Effector memory CD4-positive, alpha-beta T cell (primary cell): ENCODE measurements at places on chromosomes 6 and 20.

GRCh38 chr20:41616228-41616627, 1.9 kb downstream of the CHD6 start:
- DNase-seq: no peak

GRCh38 chr6:144181639-144182038, 31.3 kb downstream of the STX11 start:
- no peak for DNase-seq

DNA sequence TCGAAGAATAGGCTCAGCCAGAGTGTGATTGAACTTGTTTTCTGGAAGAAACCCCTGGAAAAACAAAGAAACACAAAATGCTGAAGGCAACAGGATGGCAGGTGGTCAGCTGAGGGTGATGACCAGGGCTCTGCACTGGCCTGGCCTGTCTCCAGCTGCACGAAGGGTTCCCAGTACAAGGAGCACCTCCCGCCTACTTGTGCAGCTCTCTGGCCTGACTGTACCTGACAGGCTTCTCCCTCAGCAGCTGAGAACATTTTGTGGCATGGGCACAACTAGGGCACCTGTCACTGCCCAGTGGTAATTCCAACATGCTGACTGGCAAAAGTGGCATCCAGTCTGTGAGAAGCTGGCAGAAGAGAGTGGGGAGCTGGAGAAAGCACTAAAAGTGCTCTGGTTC, 38.8 kb upstream of the EMILIN3 start:
- no peak for DNase-seq

GRCh38 chr20:8652396-8652795, 416.5 kb upstream of the PLCB4 start:
- no peak for DNase-seq

DNA sequence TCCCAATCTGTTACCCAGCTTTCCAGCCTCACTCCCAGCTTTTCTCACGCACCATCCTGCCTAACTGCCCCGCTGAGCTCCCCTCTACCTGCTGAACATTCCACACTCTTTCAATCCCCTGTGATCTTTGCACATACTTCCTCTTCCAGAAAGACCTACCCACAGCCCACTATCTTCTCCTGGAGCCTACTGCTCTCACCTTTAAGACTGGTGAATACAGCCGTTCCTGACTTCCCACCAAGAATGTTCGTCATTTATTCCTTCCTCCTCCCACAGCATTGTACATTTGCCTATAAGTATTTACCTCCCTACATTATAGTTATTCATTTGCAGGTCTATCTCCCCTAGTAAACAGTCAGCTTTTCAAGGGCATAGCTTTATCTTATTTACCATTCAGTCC, 61.9 kb upstream of the MBOAT1 start:
- DNase-seq: no peak

DNA sequence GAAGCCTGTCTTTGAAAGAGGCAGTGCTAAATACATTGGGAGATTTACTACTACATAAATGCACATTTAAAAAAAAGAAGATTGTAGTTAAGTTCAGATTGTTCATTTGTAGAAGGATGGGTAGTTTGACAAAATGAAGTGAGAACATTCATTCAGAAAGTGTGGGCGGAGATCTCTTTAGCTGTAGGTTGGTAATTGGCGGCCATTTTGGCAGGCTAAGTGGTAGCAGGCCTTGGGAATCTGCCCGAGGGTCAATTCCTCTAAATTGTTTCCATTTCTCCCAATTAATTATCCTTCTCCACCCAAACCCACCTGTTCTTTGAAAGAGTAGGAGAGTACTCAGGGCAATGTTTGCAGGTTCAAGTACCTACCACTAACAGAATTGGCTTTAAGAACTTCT, 17.9 kb downstream of the SOX4 start:
- no peak for DNase-seq

- DNase-seq: peak; percentile 54
Observed at GRCh38 chr20:25750765-25751696, 54.4 kb upstream of the ZNF337 start.

DNA sequence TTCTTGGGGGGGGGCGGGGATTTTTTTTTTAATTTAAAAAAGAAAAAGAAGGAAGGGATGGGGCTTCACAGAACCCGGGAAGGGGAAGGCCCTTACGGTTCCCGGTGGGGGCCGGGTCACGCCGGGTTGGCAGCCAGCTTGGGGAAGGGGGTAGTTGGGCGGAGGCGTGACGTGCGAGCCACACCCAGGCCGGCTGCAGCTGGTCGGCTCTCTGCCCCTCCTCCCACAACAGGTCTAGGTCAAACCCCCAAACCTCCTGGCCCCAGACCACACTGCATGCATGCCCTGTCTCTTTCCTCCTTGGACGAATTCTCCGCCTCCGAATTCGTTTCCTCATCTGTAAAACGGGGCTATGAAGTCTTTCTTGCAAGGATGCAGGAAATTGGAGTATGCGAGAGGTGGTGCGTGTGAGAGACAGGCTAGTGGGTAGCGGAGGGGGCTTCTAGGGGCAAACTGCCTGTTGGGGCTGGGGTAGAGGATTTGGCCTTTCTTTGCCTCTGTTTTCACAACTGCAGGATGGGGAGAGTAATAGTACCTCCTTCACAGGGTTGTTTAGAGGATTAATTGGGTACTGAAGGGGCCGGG, 828 bp downstream of the HCK start:
- DNase-seq: no peak

GRCh38 chr6:29211488-29211887, 40.8 kb downstream of the OR2J2 start:
- no peak for DNase-seq

GRCh38 chr20:50054231-50054547, 58.8 kb downstream of the UBE2V1 start:
- no peak for DNase-seq

DNA sequence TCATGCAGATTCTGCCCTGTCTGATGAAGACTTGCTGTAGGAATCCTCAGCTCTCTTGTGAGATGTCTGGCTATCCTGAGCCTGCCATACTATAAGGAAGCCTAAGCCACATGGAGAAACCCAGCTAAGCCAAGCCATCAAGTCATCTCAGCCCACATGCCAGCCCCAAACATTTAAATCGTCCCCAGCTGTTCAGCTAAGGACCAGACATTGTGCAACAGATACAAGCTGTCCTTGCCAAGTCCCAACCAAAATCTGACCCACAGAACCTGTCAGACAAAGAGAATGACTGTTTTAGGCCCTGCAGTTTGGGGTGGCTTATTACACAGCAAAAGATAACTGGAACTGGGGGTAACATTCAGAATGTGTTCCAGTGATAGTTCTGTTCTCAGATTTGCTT, 36.8 kb upstream of the FOXC1 start:
- no peak for DNase-seq

DNA sequence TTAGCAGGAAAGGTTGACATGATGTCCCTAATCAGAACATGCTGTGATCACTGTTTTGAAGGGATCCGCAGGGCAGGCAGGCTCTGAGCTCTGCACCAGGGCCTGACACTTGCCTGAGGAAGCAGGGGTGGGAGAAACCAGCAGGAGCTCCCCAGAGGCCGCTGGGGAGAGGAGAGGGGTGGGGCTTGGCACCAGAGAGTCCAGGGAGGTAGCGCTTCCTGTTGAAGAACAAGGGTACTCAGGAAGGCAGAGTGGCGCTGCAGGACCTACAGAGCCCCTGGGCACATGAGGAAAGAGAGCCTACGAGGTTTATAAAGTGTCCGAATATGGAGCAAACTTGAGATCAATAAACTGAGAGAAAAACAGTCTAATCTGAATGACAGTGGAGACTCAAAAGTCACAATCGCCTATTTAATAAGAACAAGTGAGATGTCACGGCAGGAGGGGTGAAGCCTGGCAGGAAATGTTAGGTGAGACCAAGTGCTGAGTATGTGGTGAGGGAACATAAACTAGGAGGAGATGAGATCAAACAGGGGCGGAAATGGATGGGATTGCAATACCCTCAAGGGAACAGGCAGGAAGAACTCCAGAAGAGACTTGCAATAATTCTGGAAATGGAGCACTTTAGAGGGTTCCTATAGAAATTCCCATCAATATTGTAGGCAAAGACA, 5.8 kb upstream of the TBXT start:
- no peak for DNase-seq

DNA sequence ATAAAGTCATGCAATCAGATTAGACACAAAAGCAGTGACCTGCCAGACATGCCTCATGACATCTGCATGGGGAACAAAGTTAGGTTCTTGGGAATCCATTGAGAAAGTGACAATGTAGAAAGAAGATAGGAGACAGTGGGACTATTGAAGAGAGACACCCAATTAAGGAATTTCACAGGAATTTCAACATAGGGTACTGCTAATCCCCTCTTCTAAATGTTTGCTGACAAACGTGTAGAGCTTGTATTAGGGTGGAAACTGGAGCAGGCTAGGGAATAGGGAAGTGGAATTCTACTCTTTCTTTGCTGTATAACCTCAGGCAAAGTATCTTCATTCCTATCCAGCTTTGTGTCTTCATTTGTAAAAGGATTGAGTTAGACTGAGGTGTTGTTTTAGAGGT, 409.4 kb upstream of the SASH1 start:
- no peak for DNase-seq

GRCh38 chr6:38355519-38355918, 284.2 kb downstream of the BTBD9 start:
- no peak for DNase-seq
